ENCODE measurements at places on chromosomes 5 and 9. TPM values are rescaled to one million over a fixed set of nuclear protein-coding genes. Genes with fewer than 3 reads are reported as not detected.
A peak's percentile ranks its signal among the peaks of the same experiment; 100 is the strongest.

DNA sequence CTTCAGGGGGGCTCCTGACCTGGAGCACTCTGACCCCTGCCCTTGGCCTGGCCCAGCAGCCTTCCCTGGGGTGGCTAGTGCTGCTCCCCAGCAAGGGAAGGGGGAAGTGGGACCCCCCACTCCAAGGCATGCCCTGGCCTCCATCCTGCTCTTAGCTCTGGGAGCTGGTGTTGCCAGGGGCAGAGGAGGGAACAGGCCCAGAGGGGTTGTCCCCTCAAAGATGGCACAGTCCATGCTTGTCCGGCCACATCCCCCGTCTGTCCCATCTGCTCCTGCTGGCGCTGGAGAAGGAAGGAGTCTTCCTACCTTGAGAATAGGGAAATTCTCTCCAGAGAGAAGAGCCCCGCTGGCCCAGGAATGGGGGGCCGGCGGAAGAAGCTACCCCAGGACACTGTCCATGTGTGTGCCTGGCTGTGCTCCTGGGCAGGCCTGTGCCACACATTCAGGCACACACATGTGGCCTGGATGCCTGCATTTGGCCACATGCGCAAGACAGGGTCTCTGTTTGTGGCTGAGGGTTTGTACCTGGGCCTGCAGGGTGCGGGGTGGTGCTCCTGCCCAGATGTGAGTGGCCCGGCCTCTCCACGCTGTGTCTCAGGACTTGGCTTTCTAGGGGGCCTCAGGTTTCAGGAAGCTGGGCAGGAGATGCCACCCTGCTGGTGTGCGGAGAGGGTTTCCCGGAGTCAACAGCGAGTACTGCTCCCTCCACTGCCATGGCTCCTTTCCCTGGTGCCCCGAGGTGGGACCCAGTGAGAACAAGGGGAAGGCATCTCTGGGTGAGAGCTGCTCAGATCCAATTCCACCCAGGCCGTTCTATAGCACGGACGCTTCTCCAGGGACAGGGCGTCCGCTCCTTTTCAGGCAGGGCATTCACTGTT, 247.1 kb downstream of the PBX3 start:
- DNase-seq = no peak

DNA sequence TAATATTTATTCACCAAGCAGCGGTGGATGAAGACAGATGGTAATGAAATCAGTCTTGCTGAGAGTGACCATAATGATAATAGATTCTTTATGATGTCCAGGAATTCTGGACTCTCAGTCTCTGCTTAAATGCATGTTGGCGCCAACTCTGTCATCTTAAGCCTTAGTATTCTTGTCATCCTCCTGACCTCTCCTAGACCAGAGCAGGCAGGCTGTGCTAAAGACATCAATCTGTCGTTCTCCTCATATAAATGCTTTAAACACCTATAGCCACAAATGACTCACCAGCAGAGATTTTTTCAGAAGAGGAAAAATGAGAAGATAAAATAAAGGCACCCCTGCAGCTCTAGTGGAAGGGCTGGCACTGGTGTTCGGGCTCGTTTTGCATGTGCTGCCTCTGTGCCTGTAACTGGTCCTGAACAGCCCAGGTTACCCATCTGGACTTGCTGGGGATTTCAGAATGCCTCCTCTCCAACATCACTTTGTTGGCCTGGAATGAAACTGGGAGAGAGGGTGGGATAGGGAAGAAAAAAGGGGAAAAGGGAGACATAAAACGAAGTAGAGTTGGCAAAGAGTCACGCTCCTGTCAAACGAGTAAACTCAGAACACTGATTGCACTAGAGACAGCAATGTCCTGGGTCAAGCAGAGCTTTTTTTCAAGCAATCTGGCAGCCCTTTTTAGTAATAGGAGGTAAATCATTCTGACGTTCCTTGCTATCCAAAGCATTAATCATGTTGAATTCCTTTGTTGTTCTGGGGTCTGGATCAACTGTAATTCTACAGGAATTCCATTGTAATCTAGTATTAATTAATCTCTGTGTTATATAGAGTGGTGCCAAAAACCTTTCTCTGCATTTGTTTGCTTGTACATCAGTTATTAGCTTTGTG, 195.5 kb upstream of the CLINT1 start:
- DNase-seq = no peak

DNA sequence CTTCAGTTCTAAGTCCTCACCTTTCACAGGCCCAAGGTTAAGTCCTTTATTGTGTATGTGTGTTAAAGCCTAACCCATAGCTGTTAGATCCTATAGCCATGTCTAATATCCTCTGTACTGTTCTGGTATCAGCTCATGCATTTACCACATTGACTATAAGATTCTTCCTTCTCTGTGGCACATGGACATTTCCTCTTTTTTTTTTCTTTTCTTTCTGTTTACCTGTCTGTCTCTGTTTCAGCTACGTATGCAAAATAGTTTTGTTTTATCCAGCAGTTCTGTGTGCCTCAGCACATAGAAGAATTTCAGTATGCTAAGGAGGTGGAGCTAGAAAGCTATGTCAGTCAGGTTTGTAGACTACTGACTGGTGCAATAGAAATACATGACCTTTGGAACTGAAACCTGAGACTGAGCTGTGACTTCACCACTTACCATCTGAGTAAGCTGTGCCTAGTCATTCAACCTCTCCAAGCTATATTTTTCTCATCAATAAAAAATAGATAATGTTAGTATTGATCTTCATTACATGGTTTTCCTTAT, 155.6 kb upstream of the VLDLR start:
- DNase-seq = no peak

DNA sequence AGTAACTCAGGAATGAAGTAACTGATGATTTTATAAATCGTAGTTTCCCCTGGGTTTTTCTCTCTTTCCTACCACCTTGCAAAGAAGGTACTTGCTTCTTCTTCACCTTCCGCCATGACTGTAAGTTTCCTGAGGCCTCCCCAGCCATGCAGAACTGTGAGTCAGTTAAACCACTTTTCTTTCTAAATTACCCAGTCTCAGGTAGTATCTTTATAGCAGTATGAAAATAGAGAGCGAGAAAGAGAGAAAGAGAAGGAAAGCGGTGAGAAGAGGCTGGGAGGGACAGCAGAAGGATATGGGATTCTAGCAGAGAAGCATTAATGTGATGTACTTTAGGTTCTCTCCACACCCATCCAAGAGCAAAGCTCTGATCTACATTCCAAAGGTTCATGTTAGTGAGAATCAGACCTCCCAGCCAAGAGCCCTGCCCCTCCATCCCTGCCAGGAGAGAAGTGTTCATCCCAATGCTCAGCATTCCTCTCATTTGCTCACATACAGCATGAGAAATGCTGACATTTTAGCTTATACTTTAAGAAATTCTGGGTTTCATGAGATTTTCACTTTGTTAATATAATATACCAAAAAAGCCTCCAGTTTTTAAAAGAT, 185.0 kb upstream of the PTGER4 start:
- DNase-seq = no peak

- no peak for DNase-seq
Measured at GRCh38 chr5:141522301-141522700, 33.4 kb downstream of the PCDHGC5 start.

DNA sequence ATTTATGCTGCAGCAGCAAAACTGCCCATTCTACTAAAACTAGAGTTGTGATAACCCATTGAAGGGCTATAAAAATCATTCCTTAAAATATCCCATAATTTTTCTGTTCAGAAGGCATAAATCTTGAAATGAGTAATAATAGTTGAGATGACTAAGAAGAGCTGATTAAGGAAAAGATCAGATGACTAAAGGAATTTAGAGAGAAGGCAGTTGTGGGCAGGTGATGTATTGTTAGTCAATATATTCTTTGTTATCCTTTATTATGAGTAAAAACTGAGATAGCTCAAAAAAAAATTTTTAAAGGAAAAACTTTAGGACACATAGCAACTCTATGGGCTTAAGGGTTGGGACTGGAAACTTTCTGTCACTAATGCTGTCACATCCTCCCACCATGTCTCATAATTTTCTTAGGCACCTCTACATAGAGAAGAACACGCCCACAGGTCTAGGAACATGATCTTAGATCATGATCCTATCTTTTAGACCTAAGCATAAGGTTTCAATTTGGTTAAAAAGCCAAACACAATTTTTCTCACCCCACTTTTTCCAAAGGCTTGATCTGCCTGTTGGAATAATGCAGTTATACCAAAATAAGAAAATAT, 597.5 kb upstream of the MEF2C start:
- no peak for DNase-seq

- DNase-seq = no peak
Measured at GRCh38 chr5:175863316-175863715, 8.1 kb upstream of the CPLX2 start.

- peak; percentile 52 for DNase-seq
Measured at GRCh38 chr9:112361601-112362000, 18.3 kb upstream of the HSDL2 start.

GRCh38 chr9:7287065-7287464, 512.5 kb downstream of the DMAC1 start:
- no peak for DNase-seq

- DNase-seq = peak; percentile 20
Measured at GRCh38 chr5:172175263-172175719, 12.7 kb downstream of the STK10 start.

- no peak for DNase-seq
Measured at GRCh38 chr5:179776411-179776938, 17.3 kb upstream of the LTC4S start.

DNA sequence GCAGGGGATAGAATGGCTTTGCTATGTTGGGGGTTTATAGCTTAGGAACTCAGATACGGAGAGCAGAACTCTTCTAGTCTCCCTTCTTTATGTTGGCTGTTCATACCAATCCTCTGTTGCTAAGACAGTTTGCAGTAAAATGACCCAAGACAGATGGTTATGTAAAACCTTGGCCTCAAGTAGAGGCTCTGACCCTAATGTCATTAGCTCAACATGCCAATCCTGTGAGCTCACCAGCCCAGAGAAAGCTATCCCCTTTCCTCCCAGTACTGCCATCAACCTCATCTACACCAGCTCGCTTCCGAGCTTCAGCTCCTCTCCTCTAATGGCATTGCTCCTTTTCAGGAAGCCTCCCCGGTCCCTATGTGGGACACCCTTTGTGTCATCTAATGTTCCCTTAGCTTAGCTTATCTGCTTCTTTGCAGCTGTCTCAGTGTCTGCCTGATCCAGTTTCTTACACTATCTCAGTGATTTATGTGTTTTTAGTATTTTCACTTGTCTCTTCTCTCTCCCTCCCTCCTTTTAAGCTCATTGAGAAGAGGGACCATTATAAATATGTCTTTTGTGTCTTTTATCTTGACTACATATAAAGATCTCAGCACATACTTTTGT, 281.3 kb upstream of the CLINT1 start:
- DNase-seq = no peak

- DNase-seq = no peak
Measured at GRCh38 chr9:132239518-132239917, 77.7 kb downstream of the NTNG2 start.

DNA sequence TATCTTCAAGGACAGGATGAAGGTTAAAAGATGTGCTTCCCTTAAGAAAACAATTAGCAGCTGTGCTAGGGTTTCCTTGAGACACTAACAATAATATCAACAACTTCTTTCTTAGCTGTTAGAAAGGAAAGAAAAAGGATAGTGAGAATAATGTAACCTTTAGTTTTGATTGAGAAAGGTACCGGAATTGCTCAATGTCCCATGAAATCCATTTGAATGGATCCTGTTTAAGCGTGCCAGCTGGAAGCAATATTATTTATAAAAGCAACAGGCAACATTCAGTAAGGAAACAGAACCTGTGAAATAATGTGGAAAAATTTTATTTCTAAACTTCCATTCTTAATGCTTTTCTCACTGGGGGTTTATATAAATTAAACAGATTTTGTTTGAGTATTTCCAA, 120.9 kb downstream of the CCDC192 start:
- DNase-seq = no peak

- DNase-seq = no peak
Measured at GRCh38 chr9:106922026-106922425, 59.1 kb downstream of the ZNF462 start.

DNA sequence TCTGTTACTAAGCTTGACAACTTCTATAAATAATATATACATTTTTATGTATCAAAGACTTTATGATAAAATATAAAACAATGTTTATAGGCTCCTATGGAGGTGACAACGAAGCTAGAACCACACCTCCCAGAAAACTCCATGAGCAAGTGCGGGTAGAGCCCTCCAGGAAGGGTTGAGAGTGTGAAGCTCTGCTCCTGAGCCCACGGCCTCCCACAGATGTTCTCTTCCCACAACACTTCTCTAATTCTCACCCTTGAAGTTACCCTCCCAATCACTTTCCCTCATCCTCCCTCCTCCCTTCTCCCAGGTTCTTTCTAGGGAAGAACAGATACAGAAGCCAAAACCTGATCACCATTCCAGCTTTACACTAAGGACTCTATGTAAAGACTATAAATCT, 427.6 kb downstream of the SPOCK1 start:
- DNase-seq = no peak

DNA sequence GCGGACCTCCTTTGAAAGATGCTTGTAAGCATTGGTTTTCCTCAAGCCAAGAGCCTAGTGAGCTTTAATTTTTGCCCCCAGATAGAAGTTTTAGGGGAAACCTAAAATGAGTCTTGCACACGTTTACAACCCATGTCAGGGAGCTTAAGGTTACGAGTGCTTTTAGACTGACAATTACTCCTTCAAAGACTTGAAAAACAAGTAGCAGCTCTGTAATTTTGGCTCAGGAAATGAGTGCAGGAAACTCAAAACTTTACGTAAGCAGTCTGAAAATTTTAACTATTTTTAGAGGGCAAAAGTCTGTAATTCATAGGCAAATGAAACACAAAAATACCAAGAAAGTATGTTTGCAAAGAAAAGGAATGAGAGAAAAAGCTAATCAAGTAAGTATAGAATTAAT, 36.8 kb downstream of the UBE2QL1 start:
- no peak for DNase-seq

DNA sequence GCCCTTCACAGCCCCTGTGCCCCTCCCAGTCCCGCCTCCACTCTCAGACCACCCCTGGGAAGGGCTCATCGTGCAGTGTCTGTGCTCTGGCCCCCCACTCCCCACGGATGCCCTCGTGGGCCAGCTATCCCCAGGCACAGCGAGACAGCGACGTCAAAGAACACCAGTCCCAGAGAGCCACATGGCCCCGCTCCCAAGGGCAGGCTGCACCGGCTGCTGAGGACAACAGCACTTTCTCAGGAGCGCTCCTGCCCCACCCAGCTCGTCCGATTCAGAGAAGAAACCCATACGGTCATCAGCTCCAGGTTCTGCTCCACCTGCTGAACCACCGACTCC, 4.8 kb upstream of the SNAPC4 start:
- no peak for DNase-seq

The STOML2 gene
- 201 TPM for polyA plus RNA-seq

The TMEFF1 gene
- polyA plus RNA-seq = 33.0 TPM

The FBLL1 gene
- polyA plus RNA-seq = not detected
